ENCODE measurements at places on chromosomes 6 and 20.

GRCh38 chr20:3652221-3652620 lies 11.0 kb downstream of the GFRA4 start:
- DNase-seq: no peak

GRCh38 chr6:62357835-62358234 lies 71.8 kb upstream of the KHDRBS2 start:
- DNase-seq: no peak

- DNase-seq: no peak
These were observed 229.1 kb downstream of the SIM1 start for GRCh38 chr6:100235631-100236030.

DNA sequence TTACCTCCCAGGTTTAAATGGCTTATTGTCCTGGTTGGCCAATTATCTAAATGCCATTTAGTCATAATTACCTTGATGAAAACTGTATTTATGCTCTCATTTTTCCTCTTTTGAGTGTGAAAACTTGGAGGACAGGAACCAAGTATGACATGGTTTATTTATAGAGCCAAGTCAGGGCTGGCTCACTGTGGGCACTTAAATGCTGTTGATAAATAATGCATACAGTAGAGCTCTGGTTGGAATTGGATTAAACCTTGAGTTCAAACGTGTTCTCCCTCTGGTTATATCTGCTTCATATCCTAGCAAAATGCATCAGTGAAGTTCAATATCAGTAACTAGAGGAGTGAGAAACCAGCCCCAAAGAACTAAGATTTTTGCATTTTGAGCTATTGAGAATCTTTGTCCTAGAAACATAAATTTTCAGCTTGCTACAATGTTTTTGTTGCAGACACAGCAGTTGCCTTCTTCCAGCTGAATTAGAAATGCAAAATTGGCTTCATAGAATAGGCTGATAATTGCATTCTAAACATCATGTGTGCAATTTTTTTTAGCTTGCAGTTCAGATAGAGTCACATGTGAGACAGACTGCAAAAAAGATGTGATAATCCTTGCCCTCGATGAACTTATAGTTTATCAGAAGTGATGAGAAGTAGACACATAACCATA lies 255.8 kb downstream of the BTBD3 start:
- DNase-seq: no peak

DNA sequence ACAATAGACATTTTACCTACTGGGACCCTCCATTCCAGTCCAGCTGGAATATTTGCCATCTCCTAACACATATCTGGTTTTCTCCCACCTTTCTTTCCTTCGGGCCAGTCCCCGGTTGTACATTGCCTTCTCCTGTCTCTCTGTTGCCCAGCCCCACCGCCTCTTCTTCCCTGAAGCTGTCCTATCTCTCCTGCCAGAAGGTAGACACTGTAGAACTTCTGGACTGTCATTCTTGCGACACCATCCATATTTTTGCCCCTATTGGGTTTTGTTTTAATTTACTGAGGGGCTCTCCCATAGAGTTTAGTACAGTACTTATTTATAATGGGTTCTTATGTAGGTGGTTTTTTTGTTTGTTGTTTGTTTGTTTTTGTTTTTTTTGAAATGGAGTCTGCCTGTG lies 4.9 kb downstream of the PTK7 start:
- no peak for DNase-seq

DNA sequence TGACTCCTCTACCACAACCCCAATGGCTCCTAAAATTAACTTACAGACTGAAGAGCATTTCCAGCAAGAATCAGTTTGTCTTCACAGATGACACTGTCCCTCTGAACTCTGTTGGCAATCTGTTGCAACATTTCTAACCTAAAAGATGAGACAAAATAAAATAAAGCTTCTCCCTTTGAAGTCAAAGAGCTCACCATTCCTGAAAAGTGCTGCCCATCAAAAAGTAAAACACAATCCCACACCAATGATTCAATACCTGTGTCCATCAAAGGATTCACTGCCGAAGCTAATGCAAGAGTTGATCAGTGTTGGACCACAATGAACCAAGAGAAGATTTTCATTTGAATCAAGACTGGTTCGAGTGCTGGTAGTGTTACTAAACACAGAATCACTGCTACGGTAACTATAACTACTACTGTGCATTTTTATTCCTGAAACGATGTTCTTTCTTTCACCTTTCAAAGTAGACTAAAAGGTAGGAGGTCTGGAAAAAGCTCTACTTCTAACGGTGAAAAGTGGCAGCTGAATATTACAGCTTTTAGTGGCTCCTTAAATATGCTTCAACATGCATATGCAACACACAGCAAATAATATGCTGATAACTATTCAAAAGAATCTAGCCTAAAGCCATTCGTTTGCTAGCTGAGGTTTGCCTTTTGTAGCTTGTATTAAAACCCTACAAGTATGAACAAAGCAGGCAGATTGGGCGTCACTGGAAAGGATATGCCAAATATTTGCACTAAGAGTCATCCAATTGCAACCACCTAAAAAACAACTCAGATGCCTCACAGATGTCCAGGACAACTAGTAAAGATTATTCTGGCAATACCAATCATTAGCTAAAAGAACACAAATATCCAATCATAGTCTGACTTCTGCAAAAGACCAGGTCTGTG lies at the start of gene DST:
Gene DST, minus strand, starts transcription at position 524 of the 896 bp plus-strand sequence.
- no peak for DNase-seq
